ENCODE measurements at places on chromosomes 3 and 15.

DNA sequence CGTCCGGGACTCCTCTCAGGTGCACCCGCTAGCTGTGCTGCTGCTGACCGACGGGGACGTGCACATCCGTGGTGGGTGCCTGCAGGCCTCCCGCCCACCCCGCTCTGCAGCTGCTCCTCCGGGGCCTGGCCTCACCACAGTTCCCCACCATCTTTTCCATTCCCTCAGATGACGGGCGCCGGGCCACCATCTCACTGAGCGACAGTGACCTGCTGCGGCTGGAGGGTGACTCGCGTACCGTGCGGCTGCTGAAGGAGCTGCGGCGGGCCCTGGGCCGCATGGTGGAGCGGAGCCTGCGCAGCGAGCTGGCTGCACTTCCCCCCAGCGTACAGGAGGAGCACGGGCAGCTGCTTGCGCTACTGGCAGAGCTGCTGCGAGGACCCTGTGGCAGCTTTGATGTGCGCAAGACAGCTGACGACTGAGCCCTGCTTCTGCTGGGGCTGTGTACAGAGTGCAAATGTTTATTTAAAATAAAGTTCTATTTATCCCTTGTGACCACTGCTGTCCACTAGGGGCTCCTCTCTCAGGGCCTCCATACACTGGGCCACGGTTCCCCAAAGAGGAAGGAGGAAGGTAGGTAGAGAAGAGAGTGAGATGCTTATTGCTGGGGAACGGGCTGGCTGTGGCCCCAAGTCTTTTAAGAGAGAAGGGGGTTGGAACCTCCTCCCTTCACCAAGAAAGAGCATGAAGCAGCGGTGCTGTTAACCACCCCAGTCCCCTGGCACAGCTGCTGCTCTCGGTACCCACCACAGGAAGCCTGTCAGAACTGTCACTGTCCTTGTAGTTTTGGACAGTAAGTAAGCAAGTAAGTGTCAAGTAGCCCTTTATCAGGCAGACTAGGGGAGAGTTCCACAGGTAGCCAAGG, 47.0 kb downstream of the DHX30 start:
- DNase-seq, result peak; percentile 39

DNA sequence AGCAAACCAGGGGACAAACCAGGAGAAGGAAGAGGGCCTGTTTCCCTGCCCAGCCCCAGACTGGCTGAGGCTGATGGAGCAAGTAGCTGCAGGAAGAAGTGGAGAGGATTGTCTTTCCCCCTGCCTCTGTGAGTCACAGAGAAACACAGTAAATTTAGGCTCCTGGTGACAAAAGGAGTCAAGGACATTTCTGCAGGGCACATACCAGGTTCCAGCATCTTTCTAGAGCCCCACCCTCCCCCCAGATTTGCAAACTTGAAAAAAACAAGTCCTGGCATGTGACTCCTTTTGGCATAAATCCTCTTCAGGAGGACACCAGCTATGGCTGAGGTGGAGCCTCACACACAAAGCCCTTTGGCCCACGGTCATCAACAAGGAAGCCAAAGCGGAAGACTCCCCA, 17.8 kb downstream of the PLD1 start:
- DNase-seq, result no peak

GRCh38 chr3:186570941-186571643, 572 bp downstream of the DNAJB11 start:
- DNase-seq, result no peak

- DNase-seq, result no peak
These were observed 45.1 kb downstream of the PTPN23 start for GRCh38 chr3:47425959-47426358.

DNA sequence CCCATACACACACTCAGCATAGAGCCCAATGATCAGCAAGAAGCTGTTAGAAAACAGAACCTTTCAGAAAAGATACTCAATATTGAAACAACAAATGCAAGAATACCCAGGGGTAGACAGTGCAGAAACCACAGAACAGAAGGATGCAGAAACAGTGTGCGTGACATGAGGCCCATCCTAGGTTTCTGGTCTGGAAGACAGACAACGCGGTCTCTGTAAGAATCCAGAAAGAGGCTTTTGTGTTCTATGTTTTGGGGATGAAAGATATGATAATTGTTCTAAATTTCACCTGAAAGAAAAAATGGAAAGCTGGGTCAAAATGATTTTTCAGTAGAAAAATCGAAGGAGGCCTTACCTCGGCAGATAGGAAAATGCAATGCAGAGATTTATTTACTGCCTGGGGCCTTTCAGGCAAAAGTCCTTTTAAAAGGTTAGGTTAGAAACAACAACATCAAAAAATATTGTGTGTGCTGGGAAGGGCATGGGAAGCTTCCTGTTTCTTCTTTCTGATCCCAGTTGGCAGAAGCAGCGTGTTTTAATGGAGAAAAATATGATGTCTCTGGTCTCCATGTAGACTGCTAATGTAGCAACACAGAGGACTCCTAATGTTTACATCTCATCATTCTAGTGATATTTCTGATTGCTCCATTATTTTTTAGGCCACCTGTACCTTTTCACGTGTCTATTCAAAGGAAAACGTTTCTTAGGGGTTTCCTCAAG, 17.0 kb downstream of the SYNM start:
- no peak for DNase-seq

- no peak for DNase-seq
These were observed 8.2 kb downstream of the RAB8B start for GRCh38 chr15:63197626-63198025.

- peak; percentile 39 for DNase-seq
These were observed 50.4 kb downstream of the IL12A start for GRCh38 chr3:160038862-160039562.

- no peak for DNase-seq
These were observed 16.5 kb downstream of the SEMA7A start for GRCh38 chr15:74417225-74417624.

GRCh38 chr3:123399653-123400052, 49.2 kb downstream of the ADCY5 start:
- DNase-seq, result no peak

DNA sequence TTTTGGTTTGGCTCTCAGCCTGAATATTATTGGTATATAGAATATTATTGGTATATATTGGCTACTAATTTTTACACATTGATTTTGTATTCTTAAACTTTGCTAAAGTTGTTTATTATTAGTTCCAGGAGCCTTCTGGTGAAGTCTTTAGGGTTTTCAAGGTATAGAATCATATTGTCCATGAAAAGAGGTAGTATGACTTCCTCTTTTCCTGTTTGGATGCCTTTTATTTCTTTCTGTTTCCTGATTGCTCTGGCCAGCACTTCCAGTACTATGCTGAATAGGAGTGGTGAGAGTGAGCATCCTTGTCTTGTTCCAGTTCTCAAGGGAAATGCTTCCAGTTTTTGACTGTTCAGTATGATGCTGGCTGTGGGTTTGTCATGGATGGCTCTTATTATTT, 107.3 kb upstream of the LIPC start:
- no peak for DNase-seq

- peak; percentile 49 for DNase-seq
These were observed 332.1 kb downstream of the ARRDC4 start for GRCh38 chr15:98292442-98293240.

DNA sequence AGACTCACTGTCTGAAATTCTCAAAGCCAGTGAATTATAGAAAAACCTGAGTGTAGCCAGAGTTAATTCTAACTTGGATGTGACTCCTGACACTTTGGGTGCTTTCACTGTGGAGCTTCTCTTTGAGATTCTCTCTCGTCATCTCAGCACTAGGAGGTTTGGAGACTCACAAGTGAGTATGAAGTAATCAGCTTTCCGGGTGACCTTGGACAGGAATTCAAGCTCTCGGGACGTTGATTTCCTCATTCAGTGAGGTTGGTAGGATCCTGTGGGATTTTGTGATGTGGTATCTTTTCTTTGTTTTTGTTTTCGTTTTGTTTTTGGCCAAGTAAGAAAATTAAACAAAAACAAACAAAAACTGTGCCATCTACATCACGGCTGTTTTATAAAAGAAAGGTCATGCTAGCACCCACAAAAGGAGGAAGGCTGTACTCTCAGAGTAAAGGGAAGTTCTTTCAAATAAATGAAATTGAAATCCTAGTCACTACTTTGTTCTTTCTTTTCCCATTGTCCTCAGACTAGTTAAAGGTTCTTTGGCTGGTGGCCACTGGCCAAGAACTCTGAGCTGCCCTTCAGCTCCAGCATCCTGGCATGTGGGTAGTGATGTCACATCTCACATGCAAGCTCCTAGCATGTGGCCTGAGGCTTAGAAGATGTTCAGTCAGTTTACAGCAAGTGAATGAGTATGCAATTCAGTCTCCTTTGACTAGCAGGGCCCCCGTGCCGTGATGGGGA, 263.3 kb upstream of the TPM1 start:
- no peak for DNase-seq

DNA sequence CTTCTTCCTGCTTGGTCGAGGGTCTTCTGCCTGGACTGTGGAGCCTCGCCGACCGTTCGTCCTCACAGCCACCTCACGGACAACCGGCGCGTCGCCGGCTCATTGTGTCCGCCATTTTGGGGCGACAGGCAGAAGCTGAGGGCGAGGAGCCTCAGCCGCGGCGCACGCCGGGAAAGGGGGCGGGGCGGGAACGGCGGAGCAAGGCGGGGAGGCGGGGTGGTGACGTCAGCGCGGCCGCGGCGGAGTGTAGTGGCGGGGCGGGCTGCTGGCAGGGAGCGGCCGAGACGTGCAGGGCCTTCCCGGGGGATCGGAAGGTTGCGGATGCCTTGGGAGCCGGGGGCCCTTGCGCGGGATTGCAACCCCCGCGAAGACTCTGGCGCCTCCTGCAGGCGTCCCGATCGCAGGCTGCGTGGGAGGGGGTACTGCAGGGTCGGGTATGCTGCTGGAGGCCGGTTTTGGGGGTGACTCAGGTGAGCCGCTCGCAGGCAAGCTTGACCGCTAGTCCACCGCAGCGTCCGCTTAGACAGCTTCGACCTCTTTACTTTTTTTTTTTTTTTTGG, at the start of gene WDR82:
Gene WDR82 (minus strand): TSS at position 140 of the 560 bp plus-strand sequence. CDS start 288 bp downstream, outside the sequence.
- peak; percentile 90 for DNase-seq

DNA sequence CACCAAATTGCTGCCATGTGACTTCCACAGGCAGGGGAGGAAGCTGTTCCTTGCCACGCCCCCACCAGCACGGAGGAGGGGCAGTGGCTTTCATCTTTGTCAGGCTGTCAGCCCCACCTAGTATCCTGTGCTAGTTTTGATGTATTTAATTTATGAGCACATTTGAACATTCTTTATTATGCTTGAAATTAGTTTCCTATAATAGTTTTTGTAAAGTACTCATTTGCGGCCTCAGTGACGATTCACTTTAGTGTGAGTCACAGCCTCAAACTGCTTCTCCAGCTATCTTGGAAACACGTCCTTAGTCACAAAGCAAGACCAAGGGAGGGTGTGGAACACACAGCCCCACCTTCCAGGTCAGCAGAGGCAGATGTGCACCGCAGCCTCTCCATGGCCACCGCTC, 239.9 kb upstream of the ATP10A start:
- DNase-seq, result peak; percentile 15

DNA sequence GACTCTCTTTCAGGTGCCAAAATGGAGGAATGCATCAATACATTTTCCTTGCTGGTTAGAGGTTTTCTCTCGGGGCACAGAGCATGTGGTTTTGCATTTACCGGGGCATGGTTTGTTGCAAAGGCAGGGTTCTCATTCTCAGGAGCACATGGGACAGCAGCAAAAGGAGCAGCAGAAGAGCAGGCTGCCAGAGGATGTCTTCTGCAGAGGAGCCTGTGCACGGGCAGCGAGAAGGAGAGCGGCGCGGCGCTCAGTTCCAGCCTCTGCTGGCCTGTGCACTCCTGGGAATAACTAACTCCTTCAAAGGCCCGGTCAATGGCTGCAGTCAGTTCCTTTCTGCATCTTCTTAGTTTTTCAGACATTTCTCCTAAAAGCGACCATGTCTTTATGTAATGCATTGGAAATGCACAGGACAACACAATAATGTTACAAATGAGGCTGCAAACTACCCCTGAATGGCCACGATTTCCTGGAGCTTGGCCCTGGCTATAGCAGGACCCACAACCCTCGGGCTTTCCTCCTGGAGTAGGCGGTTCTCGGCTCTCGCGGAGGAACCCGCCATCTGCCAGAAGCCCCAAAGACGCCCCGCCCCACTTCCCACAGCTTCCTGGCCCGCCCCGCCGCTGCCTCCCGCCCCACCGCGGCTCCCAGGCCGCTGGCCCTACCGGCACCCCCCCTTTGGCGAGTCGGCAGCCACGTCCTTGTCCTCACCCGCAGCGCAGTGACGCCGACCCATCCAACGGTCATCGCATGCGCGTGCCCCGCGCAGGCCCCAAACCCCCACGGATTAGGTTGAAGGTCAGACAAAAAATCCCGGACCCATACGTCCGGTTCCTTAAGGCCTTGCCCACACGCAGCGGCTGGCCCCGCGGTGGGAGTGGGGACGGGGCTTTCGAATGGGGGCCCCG, at the start of gene C3orf62:
Gene C3orf62 (minus strand): TSS at position 758 of the 908 bp plus-strand sequence. CDS start 360 bp downstream, at position 398.
- peak; percentile 85 for DNase-seq

DNA sequence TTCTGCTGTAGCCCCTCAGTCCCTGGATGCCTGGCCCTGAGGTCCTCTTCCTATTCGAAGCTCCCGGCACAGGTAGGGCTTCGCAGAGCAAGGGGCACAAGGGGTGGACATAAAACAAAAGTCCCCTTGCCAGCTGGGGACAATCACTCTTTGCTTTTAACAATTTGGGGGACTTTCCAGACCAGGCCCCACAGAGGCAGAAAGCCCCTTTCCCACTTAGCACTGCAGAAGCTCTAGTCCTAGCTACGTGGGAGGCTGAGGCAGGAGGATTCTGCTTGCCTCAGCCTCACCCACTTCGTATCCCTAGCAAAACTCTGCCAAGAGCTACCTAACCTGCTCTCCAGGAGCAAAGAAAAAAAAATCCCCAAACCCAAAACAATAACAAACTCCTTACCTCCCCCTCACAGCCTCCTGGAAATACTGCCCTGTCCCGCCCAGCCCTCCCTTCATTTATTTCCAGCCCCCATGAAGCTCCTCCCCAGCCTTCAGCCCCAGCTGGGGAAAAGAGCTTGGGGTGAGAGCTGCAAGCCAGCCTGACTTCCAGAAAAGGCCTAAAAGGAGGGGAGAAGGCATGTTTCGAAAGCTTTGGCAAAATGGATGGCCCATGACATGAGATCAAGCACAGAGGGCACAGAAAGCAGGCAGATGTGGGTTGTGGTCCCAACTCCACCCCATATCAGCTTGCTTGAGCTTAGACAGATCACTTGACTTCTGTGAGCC, at the start of gene CIDEC:
Gene CIDEC (minus strand): TSS at position 424 of the 720 bp plus-strand sequence. CDS start 1,767 bp downstream, outside the sequence.
- no peak for DNase-seq

GRCh38 chr3:29465836-29466235, 185.0 kb downstream of the RBMS3 start:
- DNase-seq, result no peak

- DNase-seq, result no peak
These were observed 15.4 kb downstream of the IREB2 start for GRCh38 chr15:78453447-78453846.

GRCh38 chr3:39272191-39272590, 7.6 kb downstream of the CX3CR1 start:
- DNase-seq, result no peak

DNA sequence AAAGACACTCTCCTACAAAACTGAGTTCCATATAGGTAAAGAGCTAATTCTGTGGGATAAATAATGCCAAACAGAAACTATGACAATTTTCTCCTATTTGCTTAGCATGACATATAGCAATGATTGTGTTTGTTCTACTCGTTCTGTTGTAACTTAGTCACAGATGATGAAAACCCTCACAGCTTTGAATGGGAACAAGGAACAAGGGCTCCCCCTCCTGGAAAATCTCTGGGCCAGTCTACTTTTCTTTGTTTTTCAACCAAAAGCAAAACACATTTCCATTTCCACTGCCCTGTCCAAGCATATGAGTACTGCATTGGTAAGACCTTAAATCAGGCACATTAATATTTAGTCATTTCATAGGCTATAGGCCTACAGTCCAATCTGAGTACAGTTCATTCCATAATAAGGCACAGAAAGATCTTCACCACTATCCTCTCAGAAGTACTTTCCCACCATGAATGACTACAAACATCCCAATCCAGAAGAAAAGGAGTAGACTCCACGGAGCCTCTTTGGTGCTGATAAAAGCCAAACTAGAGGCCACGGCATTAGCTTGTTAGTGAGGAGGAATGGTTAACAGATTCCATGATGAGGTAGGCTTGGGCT, 67.1 kb downstream of the ATP8B4 start:
- DNase-seq, result peak; percentile 58
